HepG2 (cell line): ENCODE measurements at places on chromosomes 6 and 20.

- DNase-seq: no peak
Observed at GRCh38 chr20:3238616-3239025, 369 bp downstream of the SLC4A11 start.

DNA sequence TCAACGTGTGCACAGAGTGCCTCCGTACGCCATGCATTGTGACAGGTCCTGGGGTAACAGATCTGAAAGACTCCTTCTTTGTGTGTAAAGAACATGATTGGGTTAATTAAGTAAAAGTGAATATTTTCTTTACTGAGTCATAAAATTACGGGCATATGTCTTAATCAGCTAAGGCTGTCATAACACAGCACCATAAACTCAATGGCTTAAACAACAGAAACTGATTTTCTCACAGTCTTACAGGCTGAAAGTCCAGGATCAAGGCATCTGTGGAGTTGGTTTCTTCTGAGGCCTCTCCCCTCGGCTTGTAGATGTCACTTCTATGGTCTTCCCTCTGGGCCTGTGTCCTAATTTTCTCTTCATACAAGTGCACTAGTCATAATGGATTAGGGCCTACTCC, 176.9 kb downstream of the MTFR2 start:
- DNase-seq: no peak

DNA sequence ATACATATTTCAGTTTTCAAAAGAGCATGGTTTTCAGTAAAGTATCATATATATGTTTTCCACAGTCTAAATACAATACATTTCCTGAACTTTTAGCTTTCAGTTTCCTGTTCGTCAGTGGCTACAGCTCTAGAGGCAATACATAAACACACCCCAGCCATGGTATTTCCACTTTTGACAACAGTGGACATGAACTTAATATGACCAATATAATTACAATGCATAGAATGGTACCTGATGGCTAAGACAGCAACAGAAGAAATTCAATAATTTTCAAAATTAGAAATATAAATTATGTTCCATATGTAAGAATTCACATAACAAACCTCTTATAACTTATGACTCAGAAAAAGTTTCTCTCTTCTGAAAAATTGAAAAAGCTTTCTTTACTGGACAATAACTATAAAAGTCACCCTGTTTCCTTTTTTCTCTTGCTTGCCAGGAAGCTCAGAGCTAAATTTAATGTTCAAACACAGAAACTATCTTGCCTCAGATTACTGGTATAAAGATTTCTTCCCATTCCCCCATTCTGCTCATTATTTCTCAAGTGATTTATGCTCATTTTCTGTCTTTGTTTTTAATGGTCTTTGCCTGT, 19.2 kb downstream of the FKBP5 start:
- no peak for DNase-seq

DNA sequence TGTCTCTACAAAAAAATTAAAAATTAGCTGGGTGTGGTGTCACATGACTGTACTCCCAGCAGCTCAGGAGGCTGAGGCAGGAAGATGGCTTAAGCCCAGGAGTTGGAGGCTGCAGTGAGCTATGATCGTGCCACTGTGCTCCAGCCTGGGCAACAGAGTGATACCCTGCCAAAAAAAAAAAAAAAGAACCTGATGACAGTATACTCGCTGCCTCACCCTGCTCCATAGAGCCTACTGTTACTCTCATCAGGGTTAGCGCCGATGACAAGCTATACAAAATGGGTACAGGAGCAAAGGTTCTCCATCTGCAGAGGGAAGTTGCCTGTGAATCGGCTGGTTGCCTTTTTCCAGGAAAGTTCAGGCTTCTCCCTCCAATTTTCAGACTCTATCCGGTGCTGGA, 53.4 kb downstream of the GMPR start:
- no peak for DNase-seq

DNA sequence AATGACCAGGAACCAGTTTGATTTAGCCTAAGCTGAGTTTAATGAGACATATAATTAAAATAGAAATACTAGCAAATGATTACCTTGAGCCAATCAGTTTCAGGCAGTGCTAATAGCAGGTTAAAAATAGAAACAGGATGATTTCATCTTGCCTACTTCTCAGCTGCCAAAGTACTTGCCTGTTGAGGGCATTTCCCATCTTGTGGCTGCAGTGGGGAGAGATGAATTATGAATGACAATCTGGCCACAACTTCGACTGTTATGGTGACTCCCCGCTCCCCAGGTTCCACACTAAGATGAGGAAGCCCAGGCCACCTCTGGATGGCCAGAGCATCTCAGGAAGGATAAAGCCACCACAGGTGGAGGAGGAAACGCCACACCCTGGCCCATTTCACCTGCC, 31.3 kb downstream of the MBOAT1 start:
- DNase-seq: no peak

DNA sequence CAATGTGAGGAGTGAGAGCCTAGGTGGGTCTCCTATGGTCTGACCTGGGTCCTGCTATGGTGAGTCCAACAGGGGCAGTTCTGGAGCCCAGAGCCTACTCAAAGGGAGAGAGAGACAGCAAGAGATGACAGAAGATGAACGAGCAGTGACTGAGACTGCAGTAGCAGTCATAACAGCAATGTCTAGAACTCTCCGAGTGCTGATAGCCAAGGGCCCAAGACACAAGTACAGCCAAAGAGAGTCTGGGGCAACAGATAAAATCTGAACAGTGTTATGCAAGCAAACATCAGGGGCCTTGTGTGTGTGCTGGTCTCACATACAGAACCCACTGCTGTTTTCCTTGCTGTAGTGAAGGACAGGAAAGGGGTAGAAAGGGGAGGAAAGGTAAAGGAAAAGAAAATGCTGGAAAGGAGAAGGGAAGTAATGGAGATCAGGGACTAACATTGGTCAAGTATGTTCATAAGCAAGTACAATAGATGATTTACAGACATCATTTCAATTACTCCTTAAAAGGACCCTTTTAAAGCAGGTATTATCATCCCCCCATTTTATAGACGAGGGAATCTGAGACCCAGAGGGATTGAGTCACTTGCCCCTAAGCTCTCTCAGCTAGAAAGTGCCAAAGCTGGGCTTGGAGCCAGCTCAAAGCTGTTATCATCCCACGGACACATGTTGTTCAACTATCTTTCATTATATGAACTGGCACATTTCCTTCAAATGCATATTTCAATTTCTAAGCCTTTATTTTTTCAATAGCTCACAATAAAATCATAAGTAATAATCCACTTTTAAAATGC, 182.3 kb upstream of the RAB32 start:
- no peak for DNase-seq

- DNase-seq: no peak
Observed at GRCh38 chr6:53287336-53288225, 61.2 kb downstream of the ELOVL5 start.

GRCh38 chr20:539848-540247, 3.7 kb downstream of the CSNK2A1 start:
- peak; percentile 51 for DNase-seq

DNA sequence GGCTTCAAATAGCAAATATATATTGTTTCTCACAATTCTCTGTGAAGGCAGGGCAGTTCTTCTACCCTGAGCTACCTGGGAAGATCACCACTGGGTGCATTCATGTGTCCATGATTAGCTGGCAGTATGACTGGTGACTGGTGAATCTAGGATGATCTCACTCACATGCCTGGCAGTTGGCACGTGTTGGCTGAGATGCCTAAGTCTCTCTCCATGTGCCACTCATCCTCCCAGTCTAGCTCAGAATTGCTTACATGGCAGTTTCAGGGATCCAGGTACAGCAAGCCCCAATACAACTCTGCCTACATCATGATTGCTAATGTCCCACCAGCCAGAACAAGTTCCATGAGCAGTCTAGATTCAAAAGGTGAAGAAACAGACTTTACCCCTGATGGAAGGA, 346.8 kb upstream of the CNR1 start:
- no peak for DNase-seq

DNA sequence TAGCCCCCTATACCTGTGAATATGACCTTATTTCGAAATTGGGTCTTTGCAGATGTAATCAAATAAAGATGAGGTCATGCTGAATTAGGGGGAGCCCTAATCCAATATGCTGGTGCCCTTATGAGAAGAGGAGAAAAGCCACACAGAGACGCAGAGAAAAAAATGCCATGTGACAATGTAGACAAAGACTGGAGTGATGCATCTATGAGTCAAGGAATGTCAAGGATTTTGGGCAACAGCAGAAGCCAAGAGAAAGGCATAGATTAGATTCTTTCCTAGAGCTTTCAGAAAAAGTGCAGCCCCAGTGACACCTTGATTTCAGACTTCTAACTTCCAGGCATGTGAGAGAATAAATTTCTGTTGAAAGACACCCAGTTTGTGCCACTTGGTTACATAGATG, 47.4 kb upstream of the HS3ST5 start:
- peak; percentile 21 for DNase-seq

DNA sequence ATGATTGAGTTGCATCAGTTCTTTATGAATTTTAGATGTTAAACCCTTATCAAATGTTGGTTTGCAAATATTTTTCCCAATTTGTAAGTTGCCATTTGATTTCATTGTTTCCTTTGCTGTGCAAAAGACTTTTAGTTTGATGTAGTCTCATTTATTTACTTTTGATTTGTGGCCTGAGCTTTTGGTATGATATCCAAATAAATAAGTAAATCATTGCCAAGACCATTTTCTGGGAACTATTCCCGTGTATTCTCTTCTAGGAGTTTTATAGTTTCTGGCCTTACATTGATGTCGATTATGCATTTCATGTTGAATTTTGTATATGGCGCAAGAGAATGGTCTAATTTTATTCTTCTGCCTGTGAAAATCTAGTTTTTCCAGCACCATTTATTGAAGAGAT, 13.4 kb downstream of the AIG1 start:
- DNase-seq: no peak

- no peak for DNase-seq
Observed at GRCh38 chr20:49275636-49276035, 2.2 kb downstream of the ZNFX1 start.

DNA sequence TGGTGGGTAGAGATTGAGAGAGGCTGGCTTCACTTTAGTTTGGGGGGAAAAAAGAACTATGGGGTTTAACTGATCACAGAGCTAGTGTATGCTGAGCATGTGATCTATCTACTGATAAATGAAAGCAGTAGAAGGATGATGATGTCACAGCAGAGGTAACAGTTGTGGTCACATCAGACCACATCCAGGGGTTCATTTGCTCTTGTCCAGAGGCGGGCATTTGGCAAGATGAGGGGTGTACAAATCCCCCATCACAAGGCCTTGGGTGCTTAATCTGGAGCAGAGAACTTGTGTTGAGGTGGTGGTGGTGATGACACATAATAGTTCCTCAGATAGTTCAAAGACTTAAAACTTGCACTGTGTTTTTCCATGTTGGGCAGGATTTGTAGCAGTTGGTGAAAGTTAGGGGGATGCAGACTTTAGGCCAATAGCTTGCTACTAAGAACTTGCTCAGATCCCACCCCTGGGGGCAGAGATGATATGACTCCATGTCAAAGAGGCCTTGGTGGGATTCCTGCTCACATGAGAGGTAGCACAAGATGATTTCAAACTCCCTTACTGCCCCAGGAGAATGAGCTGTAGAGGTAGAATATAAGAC, 63.4 kb downstream of the PRDM1 start:
- no peak for DNase-seq

GRCh38 chr20:15242773-15243172, 905.4 kb upstream of the FLRT3 start:
- DNase-seq: no peak

GRCh38 chr6:41640426-41640825, 2.2 kb downstream of the MDFI start:
- DNase-seq: no peak

DNA sequence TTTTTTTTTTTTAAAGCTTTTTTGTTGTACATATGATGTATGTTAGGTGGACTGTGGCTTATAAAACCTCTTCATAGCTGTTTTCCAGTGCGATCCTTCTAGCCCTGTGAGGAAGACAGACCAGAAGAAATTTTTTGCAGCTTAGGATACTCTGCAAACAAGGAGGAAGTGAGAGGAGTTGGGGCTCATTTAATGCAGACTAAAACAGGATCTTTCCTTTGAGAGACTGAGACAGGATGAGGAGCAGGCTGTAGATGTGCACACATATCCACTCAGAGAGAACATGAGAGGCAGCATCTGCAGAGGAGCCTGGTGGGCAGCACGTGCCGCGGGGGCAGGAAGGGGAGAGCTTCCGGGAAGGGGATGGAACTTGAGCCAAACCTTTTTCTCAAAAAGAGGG, 45.7 kb downstream of the PPARD start:
- no peak for DNase-seq
